Coronary artery (tissue), 2 donors: ENCODE measurements at places on chromosomes 2 and 18.
A peak's percentile ranks its signal among the peaks of the same experiment; 100 is the strongest.

GRCh38 chr2:65158557-65158956 lies 28.7 kb upstream of the RAB1A start:
- DNase-seq: no peak

DNA sequence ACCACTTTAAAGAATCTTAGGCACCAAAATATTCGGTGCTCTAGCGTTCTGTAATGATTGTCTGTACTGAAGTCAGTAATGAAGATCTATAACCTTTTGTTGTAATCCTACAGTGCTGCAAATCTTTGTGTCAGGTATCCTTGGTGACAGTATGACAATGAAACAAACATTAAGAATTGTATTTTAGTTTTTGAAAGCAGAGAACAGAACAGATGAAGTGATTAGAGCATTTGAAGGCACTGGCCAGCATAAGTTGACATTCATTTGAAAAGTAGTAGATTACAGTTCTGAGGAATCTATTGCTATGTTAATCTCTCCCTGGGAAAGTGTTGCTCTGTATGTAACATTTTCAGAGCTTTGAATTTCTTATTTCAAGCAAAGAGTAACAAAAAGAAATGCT lies 451.2 kb downstream of the NUP35 start:
- no peak for DNase-seq

DNA sequence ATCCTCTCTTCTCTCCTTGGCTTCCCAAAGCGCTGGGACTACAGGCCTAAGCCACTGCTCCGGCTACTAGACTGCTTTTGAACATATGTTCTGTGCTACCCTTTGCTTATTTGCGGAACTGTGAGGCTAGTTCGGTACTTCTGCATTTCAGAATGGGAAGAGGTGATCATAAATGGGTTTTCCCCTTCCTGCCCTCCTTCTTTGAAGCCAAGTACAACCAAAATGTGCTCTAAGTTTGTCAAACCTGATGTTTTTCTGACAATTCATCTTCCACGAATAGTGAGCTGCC lies 1.7 kb upstream of the ESCO1 start:
- DNase-seq: no peak

DNA sequence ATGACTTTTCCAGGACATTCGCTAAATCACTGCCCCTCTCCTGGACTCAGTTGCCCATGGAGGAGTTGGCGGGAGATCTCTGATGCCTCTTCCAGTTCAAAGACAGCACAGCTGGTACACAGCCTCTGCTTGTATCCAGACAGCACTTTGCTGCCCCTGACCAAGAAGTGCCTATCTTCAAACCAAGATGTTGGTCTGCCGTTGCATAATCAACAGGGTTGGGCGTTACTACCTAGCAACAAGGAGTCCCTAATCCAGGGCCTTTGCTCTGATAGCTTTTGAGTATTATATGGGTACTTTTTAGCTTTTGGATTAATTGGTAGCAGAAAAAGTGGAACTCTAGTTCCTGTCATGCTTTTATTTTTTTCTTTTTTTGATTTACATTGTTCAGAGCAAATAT lies 166.6 kb downstream of the FAM210A start:
- DNase-seq: peak; percentile 14

DNA sequence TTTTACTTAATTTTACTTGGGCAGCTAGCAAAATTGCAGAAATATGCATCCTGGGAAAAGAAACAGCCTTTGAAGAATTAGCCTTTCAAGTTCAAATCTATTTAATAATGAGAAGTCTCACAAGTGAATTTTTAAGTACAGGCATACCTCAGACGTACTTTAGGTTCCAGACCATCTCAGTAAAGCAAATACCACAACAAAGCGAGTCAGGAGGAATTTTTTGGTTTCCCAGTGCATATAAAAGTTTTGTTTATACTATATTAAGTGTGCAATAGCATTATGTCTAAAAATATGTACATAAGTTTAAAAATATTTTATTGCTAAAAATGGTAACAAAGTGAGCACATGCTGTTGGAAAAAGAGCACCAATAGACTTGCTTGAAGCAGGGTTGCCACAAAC lies 50.8 kb upstream of the TWSG1 start:
- DNase-seq: no peak

DNA sequence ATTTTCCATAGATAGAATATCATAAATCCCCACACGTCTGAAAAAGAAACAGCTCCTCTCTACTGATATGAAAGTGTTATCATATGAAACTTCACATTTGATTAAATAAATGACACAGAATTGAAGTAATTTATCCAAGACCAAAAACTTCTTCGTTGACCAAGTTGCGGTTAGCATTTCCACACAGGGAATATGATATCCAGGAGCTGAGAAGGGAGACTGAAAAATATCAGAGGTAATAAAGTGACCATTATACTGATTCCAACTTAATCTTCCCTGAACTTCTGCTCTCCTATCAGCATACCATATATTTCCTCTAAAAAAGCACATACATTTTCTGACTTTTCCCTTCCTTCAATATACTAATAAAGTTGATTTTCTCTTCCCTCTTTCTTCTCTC lies 356.2 kb upstream of the CHST9 start:
- no peak for DNase-seq

- no peak for DNase-seq
These were observed 221.3 kb upstream of the ITGA4 start for GRCh38 chr2:181235683-181236459.

GRCh38 chr2:217919781-217920351 lies 82.9 kb downstream of the TNS1 start:
- peak; percentile 88 for DNase-seq

- DNase-seq: no peak
These were observed 178.8 kb upstream of the TWIST2 start for GRCh38 chr2:238669046-238669445.

DNA sequence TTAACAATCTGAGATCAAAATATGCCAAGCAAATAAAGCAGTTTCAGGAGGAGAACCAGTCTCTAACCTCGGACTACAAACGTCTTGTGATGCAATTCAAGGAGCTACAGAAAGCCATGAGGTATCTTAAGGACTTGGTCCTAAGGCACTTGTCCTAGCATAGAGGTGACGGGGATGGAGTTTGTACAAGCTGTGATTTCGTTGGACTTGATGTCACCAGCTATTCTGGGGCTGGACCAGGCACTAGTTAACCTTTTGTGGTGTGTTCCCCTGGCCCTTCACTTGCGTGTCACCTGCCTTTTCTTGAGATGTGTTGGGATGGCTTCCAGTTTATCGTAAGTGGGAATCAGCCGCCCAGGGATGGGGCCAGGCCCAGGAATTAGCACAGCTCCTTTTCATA lies 33.7 kb downstream of the OTOF start:
- DNase-seq: no peak
